ENCODE measurements at places on chromosomes 3 and 15.

GRCh38 chr3:33989229-33989628 lies 190.8 kb downstream of the PDCD6IP start:
- no peak for DNase-seq

DNA sequence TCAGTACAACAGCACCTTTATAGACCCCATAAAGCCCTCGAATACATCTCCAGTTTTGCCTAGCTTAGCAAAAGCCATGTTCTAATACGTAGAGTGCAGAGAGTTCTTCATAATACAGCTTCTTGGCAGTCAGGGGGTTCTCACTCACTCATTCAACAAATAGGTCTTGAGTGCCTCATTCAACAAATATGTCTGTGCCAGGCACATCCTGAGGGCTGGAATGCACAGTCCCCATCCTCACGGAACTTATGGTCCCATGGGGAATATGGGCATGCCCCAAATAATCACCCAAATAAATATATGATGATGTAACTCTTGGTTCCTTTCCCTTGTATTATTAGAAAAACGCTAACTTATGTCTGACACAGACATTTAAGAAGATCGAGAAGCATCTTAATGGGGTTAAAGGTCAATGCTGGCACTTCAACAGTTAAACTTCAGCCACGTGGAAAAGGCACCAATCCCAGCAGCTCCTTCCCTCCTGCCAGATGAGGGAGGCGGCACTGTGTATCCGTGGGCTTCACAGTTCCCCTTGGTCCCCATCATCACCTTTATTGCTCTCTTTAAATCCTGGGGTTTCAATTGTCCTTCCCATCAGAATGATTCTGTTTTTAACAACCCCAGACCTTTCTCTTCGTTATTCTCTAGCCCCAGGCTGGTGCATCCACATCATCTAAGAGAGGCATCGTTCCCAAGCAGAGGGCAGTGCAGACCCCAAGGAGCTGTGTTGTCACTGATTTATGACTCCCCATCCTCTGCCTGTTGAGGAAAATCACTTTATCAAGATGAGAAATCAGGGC lies 18.9 kb upstream of the SEMA5B start:
- DNase-seq, result no peak

- no peak for DNase-seq
Measured at GRCh38 chr3:196633555-196634151, 5.8 kb upstream of the NRROS start.

DNA sequence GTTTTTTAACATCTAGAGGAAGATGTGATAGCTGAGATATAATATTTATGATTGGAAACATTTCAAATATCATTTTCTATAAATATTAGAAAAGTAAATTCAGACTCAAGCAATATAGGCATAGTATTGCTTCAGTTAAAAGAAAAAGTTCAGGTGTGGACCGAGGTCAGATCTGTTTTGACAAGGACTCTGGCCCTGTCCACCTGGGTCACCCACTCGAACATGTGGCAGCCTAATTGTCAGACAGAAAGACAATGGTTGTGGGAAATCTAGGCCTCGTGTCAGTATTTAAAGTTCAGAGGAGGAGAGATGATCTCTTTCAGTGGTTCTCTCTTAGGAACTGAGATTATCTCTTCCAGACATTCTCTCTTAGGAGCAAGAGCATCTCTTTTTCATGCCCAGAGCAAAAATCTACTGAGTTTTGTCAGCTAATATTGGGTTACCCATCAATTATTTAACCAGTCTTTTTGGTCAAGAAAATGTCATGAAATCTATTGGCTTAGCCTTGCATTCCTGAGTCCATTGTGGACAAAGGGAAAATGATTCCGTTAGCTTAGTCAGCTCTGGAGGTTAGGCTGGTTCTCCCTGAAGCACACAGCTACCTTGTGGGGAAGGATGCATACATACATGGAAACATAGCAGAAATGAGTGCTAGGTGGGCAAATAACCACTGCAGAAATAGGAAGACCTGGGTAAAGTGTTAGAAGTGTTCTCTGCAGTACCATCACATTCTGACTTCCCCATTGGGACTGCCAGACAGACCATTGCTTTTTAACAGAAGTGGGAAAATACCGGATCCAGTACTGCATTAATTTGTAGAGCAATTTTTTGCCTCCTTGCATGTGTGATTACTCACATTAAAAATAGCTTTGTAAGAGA lies 343.3 kb downstream of the GRM7 start:
- no peak for DNase-seq

GRCh38 chr3:175200391-175201095 lies 341.4 kb downstream of the NAALADL2 start:
- no peak for DNase-seq

GRCh38 chr3:177729956-177730681 lies 532.8 kb upstream of the TBL1XR1 start:
- DNase-seq, result no peak

DNA sequence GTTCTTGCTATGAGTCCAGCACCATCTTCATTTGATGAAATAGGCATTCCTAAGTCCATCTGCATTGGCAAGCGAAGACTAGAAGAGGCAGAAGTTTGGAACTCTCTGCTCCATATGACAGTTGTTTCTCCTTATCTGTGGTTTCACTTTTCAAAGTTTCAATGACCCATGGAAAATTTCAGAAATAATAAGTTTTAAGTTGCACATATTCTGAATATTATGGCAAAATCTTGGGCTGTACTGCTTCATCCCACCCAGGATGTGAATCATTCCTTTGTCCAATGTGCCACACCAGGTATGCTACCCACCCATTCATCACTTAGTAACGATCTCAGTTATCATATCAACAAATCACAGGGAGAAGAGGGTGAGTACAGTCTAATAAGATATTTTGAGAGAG lies 647.9 kb downstream of the GRM7 start:
- no peak for DNase-seq

GRCh38 chr3:155130001-155130400 lies 49.9 kb downstream of the MME start:
- no peak for DNase-seq

DNA sequence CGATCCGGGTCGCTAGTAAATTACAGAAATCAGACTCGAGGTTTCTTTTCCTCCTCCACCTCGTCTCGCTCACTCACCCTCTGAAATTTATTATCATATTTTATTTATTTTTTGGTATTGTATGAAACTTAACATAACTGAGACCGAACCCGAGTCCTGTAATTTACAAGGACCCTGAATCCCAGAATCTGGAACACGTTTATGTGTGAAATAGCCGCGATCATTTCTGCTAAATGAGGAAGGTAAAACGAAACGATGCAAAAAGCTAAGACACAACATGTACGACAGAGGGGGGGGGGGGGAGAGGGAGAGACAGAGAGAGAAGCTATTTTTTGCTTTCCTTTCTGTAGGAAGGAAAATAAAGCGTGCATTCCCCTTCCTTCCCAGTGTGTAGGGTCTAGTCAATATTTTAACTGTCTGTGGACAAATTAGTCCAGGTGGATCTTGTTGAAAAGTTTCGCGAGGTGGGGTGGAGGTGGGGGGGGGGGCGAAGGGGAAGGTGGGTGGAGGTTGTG lies 1.6 kb downstream of the BBX start:
- DNase-seq, result no peak

DNA sequence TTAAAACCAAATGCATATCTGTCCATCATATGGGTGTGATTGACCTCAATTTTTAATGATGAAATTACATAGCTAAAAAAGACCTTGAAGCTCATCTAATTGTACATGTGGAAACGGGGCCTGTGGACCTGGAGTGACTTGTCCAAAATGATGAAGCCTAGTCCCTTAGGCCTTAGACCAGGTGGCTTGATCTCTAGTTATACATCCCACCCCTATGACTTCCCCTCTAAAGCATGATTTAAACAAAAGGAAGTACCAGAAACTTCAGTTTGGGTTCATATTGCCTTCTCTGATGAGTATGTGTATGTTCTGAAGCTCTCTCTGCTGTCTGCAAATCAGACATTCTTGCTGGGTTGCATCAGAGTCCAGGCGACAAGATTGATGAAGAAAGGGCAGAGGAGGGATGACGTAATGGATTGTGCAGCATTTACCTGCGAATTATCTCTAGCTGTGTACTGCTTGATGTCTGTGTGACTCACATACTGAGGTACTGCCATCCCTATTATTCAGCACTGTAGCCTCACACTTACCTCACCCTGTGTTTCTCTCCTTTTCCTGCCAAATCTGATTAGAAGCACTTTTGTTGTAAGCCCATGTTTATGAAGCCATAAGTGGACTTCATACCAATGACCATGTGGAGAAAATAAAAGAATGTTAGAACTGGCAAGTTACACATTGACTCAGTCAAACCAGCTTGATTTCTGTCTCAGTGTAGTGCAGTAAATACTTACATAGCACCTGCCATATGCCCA lies 111.5 kb downstream of the FILIP1L start:
- no peak for DNase-seq

DNA sequence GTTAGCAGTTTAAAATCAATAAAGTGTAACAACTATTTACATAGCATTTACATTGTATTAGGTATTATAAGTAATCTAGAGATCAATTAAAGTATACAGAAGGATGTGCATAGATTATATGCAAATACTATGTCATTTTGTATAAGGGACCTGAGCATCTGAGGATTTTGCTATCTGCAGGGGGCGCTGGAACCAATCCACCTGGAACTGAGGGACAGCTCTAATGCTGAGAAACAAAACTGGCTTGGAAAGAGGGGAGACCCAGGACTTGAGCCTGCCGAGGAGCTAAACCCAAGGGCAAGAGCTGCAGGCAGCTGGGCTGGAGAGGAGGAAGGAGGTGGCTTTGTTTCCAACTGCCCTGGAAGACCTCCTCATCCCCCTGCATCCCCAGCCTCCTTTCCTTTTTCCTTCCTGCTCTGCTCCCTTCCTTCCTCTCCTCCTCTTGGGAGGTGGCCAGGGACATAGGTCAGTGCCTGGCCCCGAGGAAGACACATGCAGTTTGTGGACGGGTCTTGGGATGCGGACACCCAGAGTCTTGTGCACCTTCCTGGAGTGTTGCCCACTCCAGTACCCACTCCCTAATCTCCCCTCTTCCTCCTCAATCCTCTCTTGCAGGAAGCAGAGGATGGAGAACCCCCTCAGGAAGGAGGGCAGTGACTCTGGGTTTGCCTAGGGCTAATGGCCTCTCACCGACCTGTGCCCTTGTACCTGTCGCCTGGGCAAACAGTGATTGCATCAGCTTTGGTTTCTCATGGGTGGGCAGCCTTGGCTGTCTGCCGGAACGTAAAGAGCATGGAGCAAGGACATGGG lies 825 bp upstream of the RTP3 start:
- DNase-seq, result peak; percentile 7

GRCh38 chr3:144496141-144496835 lies 524.7 kb downstream of the DIPK2A start:
- DNase-seq, result no peak

- DNase-seq, result peak; percentile 56
Measured at GRCh38 chr15:40787344-40787841, 17.6 kb downstream of the C15orf62 start.

- no peak for DNase-seq
Measured at GRCh38 chr3:104951426-104951825, 415.3 kb upstream of the ALCAM start.

GRCh38 chr3:14533457-14533958 lies 6.6 kb downstream of the GRIP2 start:
- no peak for DNase-seq

DNA sequence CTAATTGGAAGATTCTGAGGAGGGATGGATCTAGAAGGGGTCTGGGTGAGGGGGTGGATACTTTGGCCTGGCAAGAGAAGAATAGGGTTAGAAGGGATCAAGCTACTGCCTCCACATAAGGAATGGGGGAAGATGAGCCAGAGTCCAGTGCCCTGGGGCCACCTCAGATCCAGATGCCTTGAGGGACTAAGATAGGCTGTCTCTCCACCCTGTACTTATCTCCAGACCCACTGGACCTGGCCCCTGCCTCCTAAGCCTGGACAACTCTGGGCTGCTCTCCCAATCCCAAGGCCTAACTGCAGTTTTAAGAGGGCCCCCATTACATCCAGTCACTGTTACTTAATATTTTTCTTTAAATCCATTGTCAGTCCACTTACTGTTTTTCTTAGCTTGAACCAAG lies 2.0 kb downstream of the DVL3 start:
- DNase-seq, result no peak

- no peak for DNase-seq
Measured at GRCh38 chr3:157354722-157355121, 81.9 kb upstream of the PTX3 start.

GRCh38 chr3:98095882-98096281 lies 8.9 kb downstream of the OR5AC2 start:
- no peak for DNase-seq

- DNase-seq, result no peak
Measured at GRCh38 chr3:16329826-16330129, 64.8 kb downstream of the OXNAD1 start.

DNA sequence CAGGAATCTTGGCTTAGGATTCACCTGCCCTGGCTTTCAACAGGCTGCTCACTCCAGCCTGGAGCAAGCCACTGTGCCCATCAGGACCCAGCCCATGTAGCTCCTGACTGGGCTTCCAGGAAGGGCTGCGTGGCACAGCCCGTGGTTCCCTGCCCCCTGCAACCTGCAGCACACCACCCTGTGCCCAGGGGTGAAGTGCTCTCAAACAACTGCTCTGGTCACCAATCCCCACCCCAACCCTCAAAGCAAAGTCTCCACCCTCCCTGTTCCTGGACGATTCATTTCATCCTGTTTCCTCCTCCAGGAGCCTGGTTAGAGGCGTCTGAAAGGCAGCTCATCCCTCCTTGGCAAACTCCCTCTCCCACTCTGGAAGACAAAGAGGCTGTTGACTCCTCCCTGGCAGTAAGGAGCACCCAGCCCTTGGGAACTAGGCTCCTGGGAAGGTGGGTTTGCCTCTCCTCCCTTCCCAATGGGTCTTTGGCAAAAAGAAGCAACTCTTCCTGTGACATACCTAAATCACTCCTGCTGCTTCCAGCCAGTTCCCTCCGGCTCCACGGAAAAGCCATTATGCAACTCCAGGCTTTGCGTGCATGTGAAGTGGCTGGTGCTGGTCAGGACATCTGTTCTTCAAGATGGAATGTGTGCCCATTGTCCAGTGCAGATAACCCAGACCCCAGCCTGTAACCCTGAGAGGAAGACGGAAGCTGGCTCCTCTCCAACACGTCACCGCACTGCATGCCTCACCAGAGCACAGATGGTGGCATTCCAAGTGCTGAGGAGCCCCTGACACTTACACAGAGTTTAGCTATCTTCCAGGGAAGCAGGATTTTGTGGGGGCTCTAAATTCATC lies 29.1 kb upstream of the VIPR1 start:
- no peak for DNase-seq

GRCh38 chr15:33100314-33100713 lies 94.2 kb downstream of the FMN1 start:
- no peak for DNase-seq

- no peak for DNase-seq
Measured at GRCh38 chr3:188904670-188905069, 267.1 kb upstream of the TPRG1 start.

DNA sequence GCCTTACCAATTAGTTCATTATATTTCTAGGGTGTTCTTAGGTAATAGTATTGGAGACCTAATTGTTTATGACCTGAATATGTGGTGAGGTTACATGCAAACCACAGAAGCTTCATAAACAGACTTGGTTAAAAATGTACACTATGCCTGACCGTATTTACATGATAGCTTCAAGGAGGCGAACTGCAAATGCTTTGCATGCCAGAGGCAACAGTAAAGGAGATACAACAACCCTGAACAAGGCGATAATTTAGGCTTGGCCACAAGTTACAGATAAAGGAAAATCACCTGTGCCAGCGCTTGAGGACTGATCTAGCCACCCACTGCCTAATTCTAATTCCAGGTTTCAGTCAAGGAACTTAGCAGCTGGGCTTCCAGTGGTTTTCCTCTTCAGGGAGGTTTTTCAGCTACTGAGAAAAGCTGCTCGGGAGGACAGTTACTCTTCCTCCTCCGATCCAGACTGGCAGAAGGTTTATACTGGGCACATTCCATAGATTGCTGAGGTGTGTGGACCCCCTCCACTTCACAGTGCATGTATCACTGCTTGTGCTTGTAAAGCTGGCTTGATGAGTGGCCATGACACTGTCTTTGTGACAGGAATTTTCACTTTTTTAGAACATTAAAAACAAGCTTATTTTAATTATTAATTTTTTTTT lies 95.6 kb downstream of the DHX36 start:
- no peak for DNase-seq
